Inflammatory macrophage (primary cell): ENCODE measurements at places on chromosomes 5 and 9.

DNA sequence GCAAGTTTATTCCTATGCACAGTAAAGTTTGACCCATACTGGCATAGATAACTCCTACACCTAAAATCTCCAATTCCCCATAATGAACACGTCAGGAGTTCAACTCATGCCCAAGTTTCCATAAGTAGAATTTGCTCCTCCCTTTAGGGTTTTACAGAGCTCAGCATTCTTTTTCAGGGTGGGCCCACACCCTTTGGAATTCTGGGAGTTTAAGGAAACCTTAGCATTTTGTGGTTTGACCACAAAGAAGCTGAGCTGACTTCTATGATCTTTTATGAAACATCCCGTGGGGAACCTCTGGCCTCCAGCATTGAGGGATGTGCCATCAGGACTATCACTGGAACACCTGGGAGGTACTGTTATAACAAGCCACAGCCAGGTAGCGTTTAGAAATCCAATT lies 220.6 kb upstream of the MAP3K1 start:
- no peak for DNase-seq

DNA sequence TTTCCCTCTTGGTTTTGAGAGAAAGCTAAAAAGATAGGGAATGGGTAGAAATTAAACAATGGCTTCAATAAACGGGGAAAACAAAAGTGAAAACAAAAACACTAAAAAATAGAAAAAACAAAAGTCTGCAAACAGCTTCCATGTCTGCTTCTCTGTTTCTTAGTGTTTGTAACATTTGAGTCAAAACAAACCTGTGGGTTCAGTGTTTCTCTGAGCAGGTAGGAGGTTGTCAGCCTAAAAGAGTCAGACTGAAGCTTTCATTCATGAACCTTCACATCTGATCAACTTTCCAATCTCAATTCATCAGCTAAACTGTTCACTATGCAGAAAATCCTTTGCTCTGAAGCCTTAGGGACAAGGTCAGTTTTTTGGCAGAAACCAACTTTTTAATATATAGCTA lies 102.5 kb upstream of the ADAMTS16 start:
- DNase-seq: no peak

DNA sequence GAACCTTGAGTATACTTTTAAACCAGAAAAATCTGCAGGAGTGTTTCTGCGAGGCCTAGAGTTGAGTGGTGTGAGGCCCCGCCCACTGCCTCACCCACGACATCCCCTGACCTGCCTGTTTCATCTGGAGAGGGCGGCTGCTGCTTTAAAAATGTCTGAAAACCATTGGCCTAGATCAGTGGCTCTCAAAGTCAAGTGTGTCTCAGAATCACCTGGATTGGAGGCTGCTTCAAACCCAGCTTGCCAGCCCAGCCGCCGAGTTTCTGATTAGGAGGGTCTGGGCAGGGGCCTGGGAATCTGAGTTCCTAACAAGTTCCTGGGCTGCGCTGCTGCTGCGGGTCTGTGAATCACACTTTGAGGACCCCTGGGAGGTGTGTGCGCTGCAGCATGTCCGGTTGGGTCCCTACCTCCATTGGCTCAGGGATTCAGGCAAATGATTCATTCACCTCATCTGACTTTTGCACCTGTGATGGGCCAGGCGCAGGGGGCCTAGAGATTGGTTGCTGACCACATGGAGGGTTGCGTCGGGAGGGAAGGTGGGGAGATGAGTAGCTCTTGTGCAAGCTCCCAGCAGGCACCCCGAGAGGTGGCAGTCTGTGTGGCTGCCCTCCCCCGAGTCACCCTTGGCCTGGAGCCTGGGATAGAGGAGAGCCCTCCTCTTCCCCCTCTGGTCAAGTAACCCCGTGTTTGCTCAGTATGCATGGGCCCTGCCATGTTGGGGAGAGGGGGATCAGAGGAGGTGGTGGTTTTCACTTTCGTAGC lies 27.6 kb upstream of the HMCN2 start:
- DNase-seq: no peak

- DNase-seq: no peak
Measured at GRCh38 chr9:101087426-101087825, 58.9 kb downstream of the PLPPR1 start.

DNA sequence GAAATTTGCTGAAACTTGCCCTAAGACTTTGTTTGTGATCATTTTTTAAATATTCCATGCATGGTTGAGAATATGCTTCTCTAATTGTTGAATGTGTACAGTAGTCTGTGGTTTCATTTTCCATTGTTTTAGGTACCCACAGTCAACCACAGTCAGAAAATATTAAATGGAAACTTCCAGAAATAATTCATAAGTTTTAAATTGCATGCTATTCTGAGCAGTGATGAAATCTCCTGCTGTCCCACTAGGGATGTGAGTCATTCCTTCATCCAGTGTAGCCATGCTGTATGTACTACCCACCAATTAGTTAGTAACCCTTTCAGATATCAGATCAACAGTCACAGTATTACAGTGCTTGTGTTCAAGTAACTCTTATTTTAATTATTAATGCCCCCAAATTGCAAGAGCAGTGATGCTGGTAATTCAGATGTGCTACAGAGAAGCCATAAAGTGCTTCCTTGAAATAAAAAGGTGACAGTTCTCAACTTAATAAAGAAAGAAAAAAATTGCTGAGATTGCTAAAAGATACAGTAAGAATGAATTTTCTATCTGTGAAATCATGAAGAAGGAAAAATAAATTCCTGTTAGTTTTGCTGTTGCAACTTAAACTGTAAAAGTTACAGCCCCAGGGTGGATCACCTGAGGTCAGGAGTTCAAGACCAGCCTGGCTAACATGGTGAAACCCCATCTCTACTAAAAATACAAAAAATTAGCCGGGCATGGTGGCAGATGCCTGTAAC lies 79.9 kb upstream of the FBXL17 start:
- no peak for DNase-seq

DNA sequence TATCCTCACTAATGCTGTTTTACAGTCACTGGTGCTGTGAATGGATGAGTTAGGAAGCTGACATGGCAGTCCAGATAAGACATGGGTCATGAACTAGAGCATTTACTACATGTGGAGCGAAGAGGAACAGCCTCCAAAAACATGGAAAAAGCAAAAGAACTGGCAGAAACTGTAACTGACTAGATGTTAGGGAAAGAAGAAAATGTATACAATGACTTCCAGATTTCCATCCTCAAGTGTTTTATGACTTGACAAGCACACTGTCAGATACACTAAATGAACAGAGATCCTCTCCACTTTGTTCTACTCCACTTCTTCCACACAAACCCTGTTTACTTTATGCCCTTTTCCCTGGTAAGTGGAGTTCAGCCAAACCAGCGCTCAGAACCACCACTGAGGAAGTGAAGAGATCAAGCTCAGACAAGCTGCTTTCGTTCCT lies 11.5 kb downstream of the HMGCS1 start:
- DNase-seq: no peak

- DNase-seq: no peak
Measured at GRCh38 chr9:72150661-72151060, 1.4 kb downstream of the GDA start.

- no peak for DNase-seq
Measured at GRCh38 chr5:65913519-65913918, 12.9 kb upstream of the ERBIN start.

GRCh38 chr5:68242743-68243142 lies 27.2 kb downstream of the PIK3R1 start:
- no peak for DNase-seq

- DNase-seq: no peak
Measured at GRCh38 chr5:127097278-127097677, 24.0 kb upstream of the C5orf63 start.

DNA sequence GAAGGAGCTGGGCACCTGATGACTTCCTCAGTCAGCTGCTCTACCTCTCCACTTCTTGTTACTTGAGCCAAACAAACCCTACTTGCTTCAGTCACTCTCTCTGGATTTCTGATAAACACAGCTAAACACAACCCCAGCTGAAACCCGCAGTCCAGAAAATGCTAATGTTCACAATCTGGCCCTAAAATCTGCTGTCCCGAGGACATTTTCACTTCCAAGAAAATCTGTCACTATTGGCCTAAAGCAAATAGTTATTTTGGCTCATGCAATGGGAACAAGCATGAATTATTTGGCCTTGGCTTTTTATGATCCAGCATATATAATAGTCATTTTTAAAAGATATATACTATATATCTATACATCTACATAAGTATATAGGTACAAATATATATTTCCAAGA lies 19.1 kb downstream of the FAM81B start:
- DNase-seq: no peak

DNA sequence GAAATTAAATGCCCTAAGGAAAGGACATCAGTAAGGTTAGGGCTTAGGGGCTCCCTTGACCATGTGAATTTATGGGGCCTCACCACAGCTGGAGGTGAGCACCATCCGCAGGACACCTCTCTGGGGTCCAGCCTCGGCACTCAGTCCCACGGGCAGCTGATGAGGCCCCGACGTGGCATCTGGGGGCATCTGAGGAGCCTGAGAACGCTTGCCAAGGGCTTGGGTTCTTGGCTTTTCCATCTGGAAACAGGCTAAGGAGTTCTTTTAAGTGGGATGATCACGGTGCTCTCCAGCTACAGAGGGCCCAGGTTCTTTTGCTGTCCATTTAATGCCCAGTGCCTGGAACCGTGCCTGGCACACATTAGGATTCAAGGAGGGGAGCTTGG lies 3.6 kb downstream of the NKX2-5 start:
- DNase-seq: no peak

- DNase-seq: peak; percentile 76
Measured at GRCh38 chr5:109408991-109409843, 557 bp downstream of the PJA2 start.

- DNase-seq: no peak
Measured at GRCh38 chr5:112528928-112529327, 109.9 kb upstream of the EPB41L4A start.

DNA sequence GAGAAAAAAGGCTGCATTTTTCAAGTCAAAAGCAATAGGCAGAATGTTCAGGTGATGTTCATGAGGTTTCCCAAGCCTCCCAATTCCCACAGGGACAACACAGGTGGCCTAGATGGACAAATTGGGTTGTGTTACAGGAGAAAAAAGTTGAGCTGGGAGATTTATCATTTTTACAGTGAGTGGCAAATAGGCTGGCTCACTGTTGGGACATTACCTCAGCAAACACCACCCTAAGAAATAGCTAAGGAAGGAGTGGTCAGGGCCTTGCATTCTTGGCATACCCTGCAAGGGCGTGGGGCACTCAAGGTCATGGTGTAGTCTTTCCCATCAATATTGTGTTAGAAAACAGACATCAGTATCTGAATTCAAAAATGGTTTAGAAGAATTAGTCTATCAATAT lies 23.3 kb upstream of the CPLANE1 start:
- no peak for DNase-seq

GRCh38 chr5:95927927-95928723 lies 33.5 kb downstream of the ELL2 start:
- no peak for DNase-seq

- DNase-seq: no peak
Measured at GRCh38 chr5:58827463-58827862, 244.6 kb downstream of the RAB3C start.

DNA sequence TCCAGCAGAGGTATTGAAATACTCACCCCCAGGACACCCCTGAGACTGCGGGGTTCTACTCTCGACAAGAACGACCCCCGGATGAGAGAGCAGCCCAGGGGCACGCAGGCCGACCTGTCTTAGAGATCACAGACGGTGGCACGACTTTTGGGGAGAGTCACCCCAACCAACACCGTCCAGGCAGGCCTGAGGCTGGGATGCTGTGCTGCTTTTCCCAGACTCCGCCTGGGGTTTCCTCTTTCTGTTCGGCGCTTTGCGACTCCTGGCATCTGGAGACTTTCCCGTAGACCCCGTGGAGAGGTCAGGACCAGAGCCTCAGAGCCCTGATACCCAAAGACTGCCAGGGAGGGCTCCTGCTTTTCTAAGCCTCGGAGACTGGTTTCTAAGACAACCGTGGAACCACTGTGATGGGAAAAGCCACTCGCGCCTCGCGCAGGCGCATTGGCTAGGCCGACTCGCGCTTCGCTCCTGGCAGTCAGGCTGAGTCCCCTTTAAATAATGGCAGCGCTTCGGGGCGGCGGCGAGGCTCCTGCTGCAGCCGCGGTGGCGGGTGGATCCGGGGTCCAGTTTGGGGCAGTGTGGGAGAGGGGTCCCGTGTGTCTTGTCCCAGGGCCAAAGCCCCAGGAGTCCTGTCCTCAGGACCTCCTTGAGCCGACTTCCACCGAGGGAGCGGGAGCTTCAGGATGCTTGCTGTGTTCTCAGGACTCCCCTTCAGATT lies 484.0 kb downstream of the SPATA31A7 start:
- DNase-seq: no peak

GRCh38 chr5:5794118-5794560 lies 371.7 kb downstream of the ICE1 start:
- no peak for DNase-seq

GRCh38 chr5:8332666-8333445 lies 463.9 kb downstream of the MTRR start:
- DNase-seq: no peak

GRCh38 chr9:114935119-114935518 lies 4.7 kb upstream of the TNFSF8 start:
- no peak for DNase-seq

DNA sequence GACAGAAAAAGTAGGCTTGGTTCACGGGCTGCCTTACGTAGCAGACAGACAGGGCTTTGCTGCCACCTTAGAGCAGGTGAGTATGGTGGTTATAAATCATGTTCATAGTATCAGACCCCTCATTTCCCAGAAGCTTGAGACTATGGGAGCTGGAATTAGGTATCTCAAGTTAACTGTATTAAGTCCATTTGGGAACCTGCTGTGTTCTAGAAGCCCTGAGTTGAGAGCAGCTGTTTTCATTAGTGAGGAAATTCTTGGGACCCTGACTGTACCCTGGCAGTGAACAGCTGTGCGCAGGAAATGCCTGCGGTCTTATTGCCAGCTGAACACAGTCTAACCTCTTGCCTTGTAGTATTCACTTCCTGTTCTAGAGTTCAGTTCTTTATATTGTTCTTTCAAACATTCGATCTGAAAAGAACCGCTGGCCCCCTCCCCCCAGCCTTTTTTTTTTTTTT lies 29.8 kb downstream of the UGCG start:
- peak; percentile 67 for DNase-seq

GRCh38 chr5:58094031-58094430 lies 365.9 kb downstream of the PLK2 start:
- DNase-seq: no peak

DNA sequence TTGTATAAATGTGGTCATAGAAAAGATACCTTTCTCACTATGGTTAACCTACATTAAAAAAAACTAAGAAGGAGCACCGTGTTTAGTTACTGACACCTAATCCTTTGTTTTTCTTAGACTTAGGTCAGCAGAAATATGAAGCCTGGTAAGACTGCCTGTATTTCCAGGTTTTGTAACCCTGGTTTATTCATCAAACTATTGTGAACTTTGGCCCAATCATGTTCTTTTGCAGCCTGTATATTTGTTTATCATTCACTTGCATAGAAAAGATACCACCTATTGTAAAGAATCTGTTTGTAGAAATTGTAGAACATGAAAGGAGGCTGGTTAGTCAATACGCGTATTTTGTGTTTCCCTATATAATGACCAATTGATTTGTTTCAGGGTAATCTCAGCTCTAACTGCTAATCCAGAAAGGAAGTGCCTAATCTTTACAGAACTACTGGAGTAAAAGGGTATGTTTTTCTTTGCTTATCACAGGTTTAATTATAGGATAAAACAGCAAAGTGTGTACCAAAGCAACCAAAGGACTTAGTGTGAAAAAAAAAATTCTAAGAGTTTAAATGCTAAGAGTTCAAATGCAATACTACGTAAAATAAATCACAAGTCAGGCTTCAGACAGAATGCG lies 103.6 kb downstream of the LURAP1L start:
- no peak for DNase-seq

- no peak for DNase-seq
Measured at GRCh38 chr5:98474216-98474615, 299.2 kb upstream of the RGMB start.
